Vagina (tissue), 2 donors: ENCODE measurements at places on chromosomes 1 and 21. TPM values are rescaled to one million over a fixed set of nuclear protein-coding genes. Genes with fewer than 3 reads are reported as not detected.

RNU1-1 gene
- 19,908 TPM for total RNA-seq

PAPPA2 gene
- 0.25 TPM for total RNA-seq

DPT gene
- total RNA-seq = 154 TPM

PRAMEF14 gene
- total RNA-seq = not detected

CFHR3 gene
- not detected for total RNA-seq

RAB7B gene
- 6.1 TPM for total RNA-seq

GBP1 gene
- total RNA-seq = 17.4 TPM
